ENCODE measurements at places on chromosomes 12 and 14. TPM values are rescaled to one million over a fixed set of nuclear protein-coding genes. Genes with fewer than 3 reads are reported as not detected.

NTN4 gene
- 0.47 TPM for total RNA-seq

DPPA3 gene
- total RNA-seq, result not detected

SOX5 gene
- total RNA-seq, result not detected

WSCD2 gene
- total RNA-seq, result not detected

GPR135 gene
- 0.91 TPM for total RNA-seq

EXD2 gene
- total RNA-seq, result 6.6 TPM

LRRC43 gene
- total RNA-seq, result not detected

KRT6C gene
- not detected for total RNA-seq

- peaks cover 12% of the 10 kb centered on the region for H3K4me1 ChIP-seq
- H3K27me3 ChIP-seq, result no peaks in the 10 kb centered on the region
- no peak overlapping the region for H3K27ac ChIP-seq
- no peaks in the 10 kb centered on the region for H3K36me3 ChIP-seq
- no peak for DNase-seq
- H3K4me3 ChIP-seq, result no peak overlapping the region
Observed at GRCh38 chr14:92754966-92755365, 6.5 kb upstream of the LGMN start.

DNA sequence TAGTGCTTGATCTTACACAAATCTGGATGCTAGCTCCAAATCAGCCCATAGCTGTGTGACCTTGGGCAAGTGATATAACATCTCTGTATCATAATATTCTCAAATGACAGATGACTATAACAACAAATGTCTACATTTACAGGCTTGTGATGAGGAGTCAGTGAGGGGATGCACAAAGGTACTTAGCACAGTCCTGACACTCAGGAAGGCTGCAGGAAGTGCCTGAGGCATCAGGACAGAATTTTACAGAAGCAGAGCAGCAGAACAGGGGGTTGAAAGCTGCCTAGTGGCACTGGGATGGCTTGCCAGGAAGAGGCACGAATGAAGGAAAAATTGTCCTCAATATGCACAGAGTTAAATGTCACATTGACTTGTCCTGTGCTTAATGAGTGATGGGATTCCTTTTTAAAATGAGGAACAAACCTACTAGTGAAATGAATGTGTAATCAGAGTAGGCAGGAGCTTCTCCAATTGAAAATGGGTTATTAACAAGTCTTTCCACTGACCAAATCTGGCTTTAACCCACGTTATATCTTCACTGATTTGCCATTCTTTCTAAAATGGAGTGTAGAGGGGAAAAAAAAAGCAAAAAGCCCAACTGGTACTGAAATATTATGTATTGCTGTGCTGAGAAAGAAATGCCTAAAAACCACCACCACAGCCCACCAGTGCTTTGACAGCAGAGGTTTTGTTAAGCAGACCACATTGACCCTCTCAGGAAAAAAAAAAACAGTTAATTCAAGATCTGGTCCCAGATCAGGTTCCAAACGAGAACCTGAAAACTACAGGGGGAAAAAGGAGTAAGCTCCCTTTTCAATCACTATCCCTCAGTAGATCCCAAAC is 11.6 kb downstream of the BTG1 start:
- peak overlapping the region; percentile 59 for H3K27ac ChIP-seq
- no peaks in the 10 kb centered on the region for H3K36me3 ChIP-seq
- peaks cover 47% of the 10 kb centered on the region for H3K4me1 ChIP-seq
- peak; percentile 32 for DNase-seq
- H3K27me3 ChIP-seq, result no peaks in the 10 kb centered on the region

DNA sequence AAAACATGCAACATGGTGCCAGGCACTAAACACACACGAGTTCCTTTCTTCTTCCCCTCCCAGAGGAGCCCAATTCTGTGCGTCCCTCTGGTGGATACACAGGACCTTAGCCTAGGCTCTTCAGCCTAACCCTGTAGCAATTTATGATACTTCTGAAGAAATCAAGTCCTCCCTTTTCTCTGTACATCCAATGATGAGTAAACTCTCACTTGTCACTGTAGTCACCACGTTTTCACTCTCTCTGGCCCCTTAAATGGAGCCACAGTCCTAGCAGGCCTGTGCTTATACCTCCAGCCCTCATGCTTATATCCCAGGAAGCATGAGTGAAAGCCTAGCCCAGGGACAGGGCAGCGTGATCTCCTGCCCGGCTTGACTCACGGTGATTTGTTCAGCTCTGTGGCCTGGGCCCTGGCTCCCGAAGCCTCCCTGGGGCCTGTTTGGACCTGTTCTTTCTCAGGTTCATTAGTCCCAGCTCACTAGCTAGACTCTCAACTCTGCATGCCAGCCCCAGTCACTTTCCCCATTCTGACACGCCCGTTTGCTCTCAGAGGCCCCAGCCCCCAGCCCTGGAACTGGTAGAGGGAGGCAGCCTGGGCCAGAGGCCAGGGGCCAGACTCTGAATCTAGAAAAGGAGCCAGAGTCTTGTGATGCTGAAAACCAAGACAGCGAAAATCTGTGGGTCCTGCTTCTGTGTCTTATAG is 24.1 kb upstream of the PLEKHG3 start:
- H3K27ac ChIP-seq, result no peak overlapping the region
- no peak for DNase-seq
- no peaks in the 10 kb centered on the region for H3K27me3 ChIP-seq
- H3K4me3 ChIP-seq, result no peak overlapping the region
- H3K36me3 ChIP-seq, result no peaks in the 10 kb centered on the region
- H3K4me1 ChIP-seq, result peaks cover 10% of the 10 kb centered on the region

GRCh38 chr12:123958462-123958861 is 14.2 kb downstream of the CCDC92 start:
- no peak for DNase-seq
- no peak overlapping the region for H3K27ac ChIP-seq
- no peaks in the 10 kb centered on the region for H3K4me1 ChIP-seq

- H3K4me1 ChIP-seq, result peaks cover 2% of the 10 kb centered on the region
- H3K36me3 ChIP-seq, result peaks cover 12% of the 10 kb centered on the region
- no peak for DNase-seq
- H3K27ac ChIP-seq, result no peak overlapping the region
- no peak overlapping the region for H3K4me3 ChIP-seq
Observed at GRCh38 chr12:26523708-26524150, 309.3 kb downstream of the ITPR2 start.

DNA sequence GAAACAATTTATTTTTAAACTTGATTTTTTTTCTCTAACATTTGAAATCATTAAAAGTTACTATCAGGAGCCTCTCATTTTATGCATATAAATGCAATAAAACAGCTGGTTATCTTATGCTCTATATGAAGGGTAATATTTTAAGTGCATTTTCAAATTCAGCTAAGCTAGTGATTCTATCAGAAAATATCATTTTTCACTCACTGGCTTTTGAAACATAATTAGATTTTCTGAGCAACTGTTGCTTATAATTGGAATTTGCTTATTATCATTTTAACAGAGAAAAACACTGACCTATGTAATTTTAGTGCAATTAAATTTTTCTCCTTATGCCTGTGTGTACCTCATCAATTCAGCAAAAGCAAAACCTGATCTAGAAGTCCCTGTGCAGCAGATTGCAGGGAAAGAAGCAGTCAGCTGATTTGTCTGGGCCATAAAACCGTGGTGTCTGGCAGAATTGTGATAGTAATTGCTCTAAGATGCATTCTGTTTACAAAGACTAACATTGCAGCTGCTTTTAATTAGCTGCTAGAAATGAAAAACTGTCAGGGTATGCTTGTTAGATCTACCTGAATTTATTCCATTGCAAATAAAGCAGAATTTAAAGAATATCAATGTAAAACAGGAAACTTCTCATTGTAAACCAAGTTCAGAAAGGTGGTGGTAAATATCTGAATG is 75.0 kb downstream of the BICD1 start:
- H3K27me3 ChIP-seq, result no peaks in the 10 kb centered on the region
- no peak for DNase-seq
- no peaks in the 10 kb centered on the region for H3K4me1 ChIP-seq

DNA sequence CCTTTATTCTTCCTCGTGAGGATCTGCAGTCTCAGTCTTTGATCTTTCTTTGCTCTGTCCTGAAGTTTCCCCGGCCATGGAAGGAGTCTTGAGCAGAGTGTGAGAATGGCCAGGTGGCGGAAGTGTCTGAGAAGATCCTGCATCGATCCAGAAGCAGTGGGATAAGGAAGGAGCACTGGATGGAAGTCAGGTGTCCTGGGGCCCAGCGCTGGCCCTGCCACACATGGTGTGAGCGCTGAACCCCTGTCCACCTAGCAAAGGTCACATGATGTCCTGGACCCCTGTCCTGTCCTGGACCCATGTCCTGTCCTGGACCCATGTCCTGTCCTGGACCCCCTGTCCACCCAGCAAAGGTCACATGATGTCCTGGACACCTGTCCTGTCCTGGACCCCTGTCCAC is 111.8 kb upstream of the MED13L start:
- peaks cover 8% of the 10 kb centered on the region for H3K4me1 ChIP-seq
- no peak overlapping the region for H3K4me3 ChIP-seq
- no peaks in the 10 kb centered on the region for H3K27me3 ChIP-seq
- H3K27ac ChIP-seq, result no peak overlapping the region
- H3K36me3 ChIP-seq, result no peaks in the 10 kb centered on the region

- H3K27me3 ChIP-seq, result no peaks in the 10 kb centered on the region
- DNase-seq, result no peak
- no peaks in the 10 kb centered on the region for H3K36me3 ChIP-seq
- H3K4me3 ChIP-seq, result no peak overlapping the region
- no peak overlapping the region for H3K27ac ChIP-seq
Observed at GRCh38 chr12:60072911-60073310, 477.1 kb downstream of the SLC16A7 start.

DNA sequence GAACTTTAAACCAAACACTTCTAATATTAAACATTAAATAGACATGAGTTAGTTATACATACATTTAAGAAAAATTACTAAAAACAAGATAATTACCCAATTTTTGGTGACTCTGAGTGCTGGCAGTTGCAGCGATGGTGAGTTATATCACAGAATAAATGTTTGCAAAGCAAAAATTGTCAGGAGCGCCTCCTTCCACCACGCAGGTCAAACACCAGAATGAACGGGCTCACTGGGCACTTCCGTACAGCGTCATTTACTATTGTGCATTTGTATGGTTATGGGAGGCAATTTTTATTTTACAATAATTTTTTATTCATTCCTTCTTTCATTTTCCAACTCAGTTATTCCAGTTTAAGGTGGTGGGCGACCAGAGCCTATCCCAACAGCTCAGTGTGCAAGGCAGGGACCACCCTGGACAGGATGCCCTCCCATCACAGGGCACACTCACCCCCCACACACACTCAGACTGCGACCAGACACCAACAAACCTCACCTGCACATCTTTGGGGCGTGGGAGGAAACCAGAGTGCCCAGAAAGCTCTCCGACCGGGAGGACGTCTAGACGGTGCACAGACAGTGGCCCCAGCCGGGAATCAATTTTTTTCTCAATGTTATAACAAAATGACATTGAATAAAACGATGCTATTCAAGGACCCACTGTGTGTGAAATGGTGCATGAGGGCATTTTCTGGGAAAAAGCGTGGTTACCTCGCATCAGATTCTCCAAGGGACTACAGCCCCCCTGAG is 67.2 kb downstream of the TESC start:
- H3K36me3 ChIP-seq, result peaks cover 18% of the 10 kb centered on the region
- H3K4me1 ChIP-seq, result peaks cover 5% of the 10 kb centered on the region
- H3K27me3 ChIP-seq, result peaks cover 4% of the 10 kb centered on the region
- no peak overlapping the region for H3K4me3 ChIP-seq
- no peak for DNase-seq

- DNase-seq, result peak; percentile 23
- no peaks in the 10 kb centered on the region for H3K36me3 ChIP-seq
- no peaks in the 10 kb centered on the region for H3K27me3 ChIP-seq
- H3K4me1 ChIP-seq, result no peaks in the 10 kb centered on the region
- no peak overlapping the region for H3K4me3 ChIP-seq
Observed at GRCh38 chr12:110869026-110869425, 22.2 kb downstream of the CCDC63 start.

DNA sequence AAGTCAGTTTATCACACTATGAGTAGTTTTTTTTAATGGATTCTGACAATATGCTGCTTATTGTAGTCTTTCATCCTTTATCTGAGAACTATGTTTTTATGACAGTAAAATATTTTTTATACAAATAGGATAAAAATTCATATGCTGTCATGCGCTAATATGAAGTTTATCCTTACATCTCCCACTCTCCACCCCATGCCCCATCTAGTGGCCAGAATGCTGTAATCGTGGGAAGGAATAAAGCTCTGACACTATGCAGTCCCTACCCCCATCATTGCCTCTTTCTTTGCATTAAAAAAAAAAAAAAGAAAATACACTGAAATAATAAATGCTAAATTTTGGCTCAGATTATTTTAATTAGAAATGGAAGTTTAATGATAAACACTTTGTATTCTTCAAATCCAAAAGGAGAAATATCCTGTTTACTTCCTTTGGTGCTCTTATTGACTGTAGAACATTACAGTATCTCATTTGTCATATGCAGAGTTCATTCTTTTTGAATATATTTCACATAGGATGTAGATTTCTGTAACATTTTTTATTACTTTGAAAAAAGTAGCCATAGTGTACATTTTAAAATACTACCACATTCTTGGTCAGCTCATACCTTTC is 145.9 kb upstream of the SLCO1C1 start:
- H3K4me3 ChIP-seq, result no peak overlapping the region
- H3K36me3 ChIP-seq, result no peaks in the 10 kb centered on the region
- DNase-seq, result no peak

DNA sequence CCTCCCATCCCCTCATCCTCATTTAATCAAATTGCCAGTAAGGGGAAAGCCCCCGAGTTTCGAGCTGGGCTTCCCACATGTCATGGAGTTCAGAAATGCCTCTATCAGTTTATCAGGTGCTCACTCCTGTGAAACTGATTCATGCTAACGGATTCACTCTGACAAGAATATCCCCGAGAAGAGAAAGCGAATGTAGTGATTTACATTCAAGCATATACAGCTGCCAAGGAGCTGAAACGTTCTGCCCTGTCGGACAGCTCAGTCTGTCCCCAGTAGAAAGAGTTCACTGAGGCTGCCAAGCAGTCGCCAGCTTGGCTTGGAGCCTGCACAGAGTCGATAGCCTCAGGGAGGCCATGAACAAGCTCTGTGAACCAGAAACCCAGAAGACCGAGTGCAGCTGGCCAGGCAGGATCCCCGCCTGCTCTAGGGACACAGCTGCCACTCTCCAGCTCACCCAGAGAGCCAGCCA is 88.4 kb downstream of the TMCC3 start:
- no peak overlapping the region for H3K27ac ChIP-seq
- H3K27me3 ChIP-seq, result no peaks in the 10 kb centered on the region
- no peak overlapping the region for H3K4me3 ChIP-seq
- no peaks in the 10 kb centered on the region for H3K36me3 ChIP-seq

DNA sequence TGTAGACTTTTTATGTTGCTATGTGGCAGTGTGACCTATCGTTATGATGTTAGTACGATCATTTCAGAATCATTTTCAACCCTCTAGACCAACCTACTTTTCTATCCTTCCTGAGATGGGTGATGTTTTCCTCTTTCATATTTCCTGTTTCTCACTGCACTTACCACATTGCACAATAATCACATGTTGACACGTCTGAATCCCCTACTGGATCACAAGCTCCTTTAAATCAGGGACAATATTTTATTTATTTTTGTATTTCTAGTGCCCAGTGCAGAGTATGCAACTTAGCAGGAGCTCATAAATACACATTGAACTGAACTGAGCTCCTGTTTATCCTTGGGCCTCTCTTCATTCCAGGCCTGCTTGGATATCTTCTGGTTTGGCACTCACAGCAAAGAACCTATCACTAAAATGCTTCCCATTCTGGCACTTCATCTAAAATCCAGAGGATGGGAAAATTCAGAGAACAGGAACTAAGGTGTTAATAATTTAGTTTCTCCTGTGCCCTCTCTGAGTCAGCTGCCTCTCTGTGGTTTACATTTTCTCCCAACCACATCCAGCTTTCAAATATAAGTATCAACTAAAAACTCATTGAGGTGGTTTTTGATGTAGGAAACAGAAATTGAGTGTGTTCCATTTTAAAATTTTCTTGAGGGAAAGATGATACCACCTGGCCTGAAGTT is 69.4 kb upstream of the DYRK2 start:
- H3K4me1 ChIP-seq, result peaks cover 22% of the 10 kb centered on the region
- peak overlapping the region; percentile 32 for H3K27ac ChIP-seq
- peak overlapping the region; percentile 1 for H3K4me3 ChIP-seq
- H3K36me3 ChIP-seq, result no peaks in the 10 kb centered on the region
- no peaks in the 10 kb centered on the region for H3K27me3 ChIP-seq
